ENCODE measurements at places on chromosomes 11 and 22. TPM values are rescaled to one million over a fixed set of nuclear protein-coding genes. Genes with fewer than 3 reads are reported as not detected.

BIK gene
- total RNA-seq: 2.0 TPM

TMEM191B gene
- total RNA-seq: not detected

MIAT gene
- total RNA-seq: 50.1 TPM

EIF4ENIF1 gene
- 35.3 TPM for total RNA-seq

PLEKHB1 gene
- 5.2 TPM for total RNA-seq

GGTLC3 gene
- not detected for total RNA-seq

KCTD17 gene
- 33.2 TPM for total RNA-seq

UQCR10 gene
- 88.5 TPM for total RNA-seq

REXO2 gene
- total RNA-seq: 86.5 TPM
